WERI-Rb-1 (cell line): ENCODE measurements at places on chromosomes 1 and 21.

DNA sequence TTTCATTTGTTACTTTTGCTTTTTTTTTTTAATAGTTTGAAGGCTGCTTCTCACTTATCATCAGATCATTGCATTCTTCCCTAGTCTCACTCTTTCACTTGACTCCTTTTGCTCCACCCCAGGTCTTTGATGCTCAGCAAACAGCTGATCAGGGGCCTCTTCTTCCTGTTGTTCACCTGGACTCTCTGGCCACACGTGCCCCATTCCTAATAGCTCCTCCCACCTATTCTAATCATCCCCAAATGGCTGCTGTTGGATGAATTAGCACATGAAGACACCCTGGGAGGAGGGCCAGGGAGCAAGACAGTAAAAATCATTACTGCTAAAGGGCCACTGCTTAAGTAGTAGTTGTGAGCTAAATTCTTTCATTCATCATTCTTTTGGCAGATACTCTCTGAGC, 119.5 kb downstream of the MAB21L3 start:
- no peak for DNase-seq

DNA sequence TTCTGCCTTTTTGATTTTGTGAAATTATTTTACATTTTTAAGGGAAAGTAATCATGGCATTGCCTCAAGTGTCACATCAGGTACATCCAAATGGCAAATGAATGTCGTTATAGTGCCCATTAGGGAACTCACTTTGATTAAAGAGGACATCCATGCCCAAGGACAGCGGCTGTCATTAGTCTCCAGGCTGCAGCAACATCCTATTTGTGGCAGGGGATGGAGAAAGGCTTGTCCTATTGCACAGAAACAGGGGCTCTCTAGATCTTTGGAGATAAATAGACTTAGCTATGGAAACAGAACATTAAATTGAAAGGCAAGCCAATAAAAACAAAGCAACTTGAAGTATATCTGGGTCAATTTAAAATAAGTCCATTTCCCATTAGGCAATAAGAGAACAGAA, 439.3 kb downstream of the NEGR1 start:
- no peak for DNase-seq

GRCh38 chr1:186244825-186245224, 130.2 kb downstream of the TPR start:
- peak; percentile 22 for DNase-seq

GRCh38 chr1:79293611-79294010, 287.1 kb upstream of the ADGRL4 start:
- no peak for DNase-seq

DNA sequence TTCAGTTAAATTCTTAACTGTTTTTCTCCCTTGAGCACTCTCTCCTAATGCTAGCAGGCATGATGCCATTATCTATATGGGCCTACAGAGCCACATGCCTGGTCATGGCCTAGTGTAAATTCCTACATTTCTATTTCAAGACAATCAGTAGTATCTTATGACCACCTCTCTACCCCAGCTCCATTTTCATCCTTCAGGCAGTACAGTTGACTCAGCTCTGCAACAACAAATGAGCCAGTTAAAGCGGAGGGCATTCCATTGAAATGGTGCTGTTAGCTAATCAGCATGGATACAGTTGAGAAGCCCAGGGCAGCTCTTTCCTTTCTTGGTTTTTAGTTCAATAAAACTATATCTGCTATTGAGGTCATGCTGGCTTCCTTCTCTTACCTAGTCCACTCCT, 150.0 kb downstream of the PPP1R12B start:
- DNase-seq: no peak

DNA sequence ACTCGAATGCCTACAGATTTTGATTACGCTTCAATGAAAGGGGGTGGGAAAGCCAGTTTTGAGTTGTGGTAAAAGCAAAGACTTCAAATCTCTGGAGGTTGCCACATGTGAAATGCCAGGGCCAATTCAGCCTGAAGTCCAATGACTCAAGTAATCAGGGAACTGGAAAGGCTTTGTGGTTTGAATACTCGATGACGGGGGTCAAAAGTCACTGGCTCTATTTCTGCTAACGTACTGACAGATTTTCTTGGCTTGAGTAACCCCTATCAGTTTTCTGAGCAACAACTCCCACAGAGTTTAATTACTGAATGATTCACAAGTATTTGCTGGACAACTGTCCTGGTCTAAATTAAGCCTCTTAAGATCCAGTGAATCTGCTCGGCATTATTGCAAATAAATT, 152.2 kb downstream of the SIPA1L2 start:
- no peak for DNase-seq

DNA sequence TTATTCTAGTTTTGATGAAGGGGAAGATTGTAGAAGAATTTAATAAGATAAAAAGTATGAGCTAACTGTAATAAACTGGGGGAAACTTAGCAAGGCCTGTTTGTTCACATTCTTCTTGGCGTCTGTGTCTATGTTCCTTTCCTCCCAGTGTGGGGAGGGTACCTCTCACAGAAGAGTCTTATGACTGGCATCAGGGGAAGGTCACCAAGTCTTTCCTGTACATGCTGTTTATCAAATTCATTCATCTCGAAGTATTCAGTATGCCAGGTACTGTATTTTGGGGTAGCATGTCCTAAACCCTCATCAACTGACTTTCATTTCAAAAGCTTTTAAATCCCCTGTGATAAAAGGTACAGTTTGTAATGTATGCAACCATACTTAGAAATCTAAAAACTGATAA, 78.4 kb downstream of the HS2ST1 start:
- DNase-seq: no peak

DNA sequence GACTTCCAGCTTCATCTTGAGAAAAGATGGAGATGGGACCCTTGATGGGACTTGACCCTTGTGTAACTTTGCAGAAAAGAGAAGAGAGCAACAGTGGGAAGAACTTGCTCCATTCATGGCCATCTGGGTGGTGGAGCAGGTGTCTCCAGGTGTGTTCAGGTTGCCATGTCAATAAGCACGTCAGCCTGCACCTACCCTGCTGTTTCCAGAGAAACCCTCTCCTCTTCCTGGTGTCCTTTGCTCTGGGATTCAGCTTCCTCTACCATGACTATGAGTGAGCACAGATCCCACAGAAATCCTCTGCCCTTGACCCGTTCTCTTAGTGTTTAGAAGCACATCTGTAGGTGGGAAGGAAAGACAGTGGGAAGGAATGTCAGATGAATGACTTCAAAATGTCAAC, 21.8 kb upstream of the OTUD3 start:
- no peak for DNase-seq

- DNase-seq: peak; percentile 84
Measured at GRCh38 chr1:44842862-44843655, at the start of gene PTCH2. TSS of gene PTCH2 (minus strand) at chr1:44843253. CDS start at chr1:44842932, 321 bp downstream.

DNA sequence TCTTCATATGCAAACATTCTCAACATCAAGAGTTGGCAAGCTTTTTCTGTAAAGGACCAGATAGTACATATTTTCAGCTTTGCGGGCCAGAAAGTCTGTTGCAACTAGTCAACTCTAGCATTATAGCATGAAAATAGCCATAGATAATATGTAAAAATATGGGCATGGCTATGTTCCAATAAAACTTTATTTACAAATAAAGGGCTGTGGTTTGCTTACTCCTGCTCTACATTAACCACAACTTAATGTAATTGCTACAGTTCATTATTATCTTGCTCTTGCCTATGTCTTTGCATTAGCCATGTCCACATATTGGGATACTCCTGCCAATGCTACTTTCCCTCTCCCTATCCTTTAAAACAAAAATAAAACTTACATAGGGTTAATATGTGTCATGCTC, 24.5 kb upstream of the CTSK start:
- no peak for DNase-seq

DNA sequence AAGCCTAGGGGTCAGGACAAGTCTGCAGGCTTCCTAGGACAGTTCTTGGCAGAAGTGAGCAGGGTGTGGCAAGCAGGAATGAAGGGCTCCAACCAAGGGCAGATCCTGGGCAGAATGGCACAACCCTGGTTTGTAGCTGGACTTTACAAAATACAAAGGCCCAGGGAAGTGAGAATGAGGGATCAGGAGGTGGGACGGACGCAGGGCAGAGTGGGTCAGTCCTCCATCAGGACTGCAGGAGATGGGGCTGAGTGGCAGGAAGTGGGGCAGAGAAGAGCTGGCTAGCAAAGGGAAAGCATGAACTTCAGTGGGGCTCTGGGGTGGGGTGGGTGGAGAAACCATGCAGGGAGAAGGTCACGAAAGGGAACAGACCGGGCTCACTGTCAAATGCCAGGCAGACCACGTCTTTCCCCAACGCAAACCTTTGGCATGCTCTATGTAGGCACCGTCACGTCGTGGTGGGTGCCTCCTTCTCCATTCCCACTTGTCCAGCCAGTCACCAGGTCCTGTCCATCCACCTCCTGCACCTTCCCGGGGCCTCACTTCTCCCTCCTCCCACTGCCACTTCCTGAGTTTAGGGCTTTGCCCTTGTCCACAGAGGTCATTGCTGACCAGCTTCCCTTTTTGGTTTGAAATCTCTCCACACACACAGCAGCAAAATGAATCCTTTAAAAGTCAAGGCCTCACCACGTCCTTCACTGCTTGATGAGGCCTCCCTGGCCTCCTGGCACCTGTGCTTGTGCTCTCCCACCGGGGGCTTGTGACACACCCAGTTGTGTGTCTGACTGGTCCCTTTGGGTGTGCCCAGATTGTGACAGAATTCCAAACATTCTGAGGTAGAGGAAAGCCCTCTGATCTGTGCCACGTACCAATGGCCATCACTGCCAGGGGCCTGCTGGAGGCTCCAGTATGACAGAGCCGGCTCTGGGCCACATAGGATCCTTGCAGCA, 8.7 kb upstream of the CLDN19 start:
- DNase-seq: no peak

- DNase-seq: no peak
Measured at GRCh38 chr1:228852024-228852423, 116.7 kb downstream of the RHOU start.

GRCh38 chr1:33018112-33018511, 18.6 kb downstream of the AK2 start:
- no peak for DNase-seq
